ENCODE measurements at places on chromosomes 11 and 22. TPM values are rescaled to one million over a fixed set of nuclear protein-coding genes. Genes with fewer than 3 reads are reported as not detected.

DNA sequence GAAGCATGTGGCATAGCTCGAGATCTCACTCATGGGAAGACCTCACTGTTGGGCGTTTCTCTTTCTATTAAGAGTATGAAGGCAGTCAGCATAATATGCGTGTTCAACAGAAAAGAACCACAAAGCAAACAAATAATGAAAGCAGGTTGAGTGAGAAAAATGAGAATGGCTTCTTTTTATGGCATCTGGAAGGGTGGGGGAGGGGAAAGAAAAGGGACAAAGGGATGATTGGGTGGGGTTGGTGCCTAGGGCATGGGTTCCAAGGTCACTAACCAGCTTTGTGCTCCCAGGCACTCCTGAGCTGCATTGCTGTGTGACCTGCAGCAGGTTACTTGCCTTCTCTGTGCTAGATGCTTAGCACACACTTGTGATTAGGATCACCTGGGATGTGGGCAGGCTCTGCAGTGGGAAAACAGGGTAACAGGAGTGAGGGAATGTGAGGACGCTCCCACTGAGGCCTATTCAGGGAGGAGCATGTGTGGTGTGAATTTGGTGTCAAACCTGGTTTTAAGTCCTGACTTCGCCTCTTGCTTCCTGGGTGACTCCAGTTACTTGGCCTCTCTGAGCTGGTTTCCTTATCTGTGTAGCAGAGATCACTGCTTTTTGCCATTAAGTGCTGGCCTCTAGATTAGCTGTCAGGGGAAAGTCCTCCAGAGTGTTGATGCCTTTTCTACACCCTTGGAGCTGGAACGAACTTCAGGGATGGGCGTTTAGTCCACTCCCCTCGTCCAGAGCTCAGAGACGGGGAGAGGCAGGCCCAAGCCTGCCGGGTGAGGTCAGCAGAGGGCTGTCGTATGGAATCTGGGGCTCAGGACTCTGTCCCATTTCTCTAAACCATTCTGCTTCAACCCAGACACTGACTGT, 74.8 kb downstream of the KIAA1671 start:
- DNase-seq = no peak

DNA sequence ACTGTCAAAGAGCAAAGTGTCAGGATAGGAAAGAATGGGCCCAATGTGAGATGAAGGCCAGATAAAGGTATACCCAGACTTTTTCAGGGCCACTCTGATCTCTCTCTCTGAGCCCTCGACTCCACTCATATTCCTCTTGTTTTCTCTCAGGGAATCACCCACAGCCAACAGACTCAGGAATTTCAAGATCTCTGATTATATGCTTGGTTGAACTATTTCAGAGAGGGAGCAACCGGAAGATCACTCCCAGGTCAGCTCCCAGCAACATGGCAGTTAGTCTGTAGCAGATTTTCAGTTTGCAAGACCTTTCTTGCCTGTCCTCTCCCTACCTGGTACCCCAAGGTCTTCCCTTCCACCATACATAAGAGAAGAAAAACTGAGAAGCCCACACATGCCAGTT, 102.5 kb downstream of the C11orf58 start:
- DNase-seq = no peak

DNA sequence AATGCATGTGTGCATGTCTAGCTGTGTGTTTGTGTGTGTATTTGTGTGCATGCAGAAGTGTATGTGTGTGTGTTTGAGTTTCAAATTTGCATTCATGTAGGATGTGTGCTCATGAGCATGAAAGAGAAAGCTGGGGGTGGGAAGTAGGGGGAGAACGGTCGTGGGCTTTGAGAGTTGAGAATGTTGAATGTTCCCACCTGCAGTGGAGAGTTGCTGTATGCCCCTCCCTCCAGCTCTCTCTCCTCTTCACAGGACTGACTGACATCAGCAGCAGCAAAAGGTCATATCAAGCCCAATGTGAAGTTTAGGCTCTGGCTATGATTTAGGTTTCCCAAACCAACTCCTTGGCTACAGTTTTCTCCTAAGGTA, 63.8 kb upstream of the RRAS2 start:
- DNase-seq = no peak

DNA sequence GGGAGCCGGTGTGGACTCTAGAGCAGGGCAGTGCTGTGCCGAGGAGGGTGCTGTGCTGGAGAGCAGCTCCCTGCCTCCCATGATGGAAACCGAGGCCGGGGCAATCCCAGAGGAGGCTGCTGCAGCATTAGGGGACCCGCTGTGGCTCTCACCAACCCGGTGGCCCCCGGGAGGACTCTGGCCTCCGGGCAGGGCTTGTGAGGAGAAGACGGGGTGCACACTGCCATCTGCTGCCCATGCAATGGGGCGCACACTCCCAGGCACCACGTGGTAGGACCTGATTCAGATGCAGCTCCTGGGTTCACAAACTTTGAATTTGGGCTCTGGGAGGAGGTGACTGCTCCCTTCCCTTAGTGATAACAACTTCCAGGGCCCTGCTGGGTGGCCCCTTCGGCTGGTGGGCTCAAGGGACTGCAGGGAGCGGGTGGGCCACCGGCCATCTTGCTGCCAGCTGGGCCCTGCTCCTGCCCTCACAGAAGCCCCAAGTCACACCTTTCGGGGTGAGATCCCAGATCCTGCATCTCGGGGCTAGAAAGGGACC, 93.8 kb upstream of the FGF3 start:
- no peak for DNase-seq

DNA sequence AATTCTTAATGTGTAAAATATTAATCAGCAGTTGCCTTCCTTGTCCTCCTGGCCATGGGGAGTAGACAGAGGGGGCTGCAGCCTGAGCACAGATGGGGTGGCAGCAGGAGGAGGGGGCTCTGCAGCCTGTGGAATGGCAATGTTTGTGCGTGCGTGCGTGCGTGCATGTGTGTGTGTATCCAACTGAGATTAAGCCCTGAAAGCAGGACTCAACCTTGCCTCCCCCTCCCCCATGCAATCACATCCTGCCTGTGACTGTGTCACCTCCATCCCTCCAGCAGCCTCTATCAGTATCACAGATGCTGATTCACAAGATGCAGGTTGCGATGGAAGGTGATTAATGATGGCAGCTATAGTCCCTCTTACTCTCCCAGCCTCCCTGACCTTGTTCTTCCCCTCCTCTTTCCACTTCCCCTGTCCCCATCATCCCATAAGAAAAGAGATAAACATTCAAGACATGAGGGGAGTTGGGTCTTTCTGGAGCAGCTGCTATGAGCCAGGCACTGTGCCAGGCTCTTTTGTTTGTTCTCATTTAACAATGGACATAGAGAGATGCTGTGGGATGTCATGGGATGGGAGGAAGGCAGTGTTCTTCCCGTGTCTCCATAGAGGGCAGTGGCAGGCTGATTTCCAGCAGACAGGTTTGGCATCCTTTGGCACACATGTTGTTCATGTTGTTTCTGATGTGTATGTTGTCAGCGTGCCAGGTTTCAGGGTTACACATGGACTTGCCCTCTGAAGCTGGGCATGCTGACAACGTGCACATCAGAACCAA, 43.8 kb upstream of the NECTIN1 start:
- DNase-seq = no peak

DNA sequence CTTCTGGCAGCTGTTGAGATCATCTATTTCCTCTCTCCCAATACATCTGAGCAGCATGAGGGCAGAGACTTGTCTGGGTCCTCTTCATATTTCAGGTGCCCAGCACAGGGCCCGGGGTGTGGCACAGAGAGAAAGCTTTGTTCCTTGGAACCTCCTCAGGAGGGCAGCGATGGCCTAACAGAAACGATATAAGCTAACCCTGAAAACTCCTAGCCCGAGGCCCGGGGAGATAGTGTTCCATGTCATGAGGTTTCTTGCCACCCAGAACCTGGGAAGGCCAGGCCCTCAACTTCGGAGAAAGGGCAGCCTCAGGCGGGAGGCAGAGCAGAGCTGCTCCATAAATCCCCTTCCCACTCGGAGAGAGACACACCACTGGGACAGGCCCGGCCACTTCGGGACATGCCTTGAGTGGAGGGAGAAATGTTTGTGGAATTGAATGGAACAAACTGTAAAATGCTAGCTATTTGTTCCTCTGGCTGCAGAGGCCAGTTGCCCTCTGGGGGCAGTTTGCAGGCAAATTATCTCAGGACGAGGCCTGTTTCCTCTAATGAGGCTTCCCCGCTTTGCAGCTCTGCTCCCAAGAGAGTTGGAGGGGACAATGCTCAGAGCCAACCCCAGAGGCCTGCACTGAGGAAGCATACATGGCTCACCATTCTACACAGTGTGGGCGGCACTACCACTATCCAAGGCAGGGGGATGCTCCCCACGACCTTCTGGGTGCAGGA, 11.6 kb downstream of the ARRB1 start:
- DNase-seq = no peak

The SYT13 gene
- not detected for total RNA-seq

DNA sequence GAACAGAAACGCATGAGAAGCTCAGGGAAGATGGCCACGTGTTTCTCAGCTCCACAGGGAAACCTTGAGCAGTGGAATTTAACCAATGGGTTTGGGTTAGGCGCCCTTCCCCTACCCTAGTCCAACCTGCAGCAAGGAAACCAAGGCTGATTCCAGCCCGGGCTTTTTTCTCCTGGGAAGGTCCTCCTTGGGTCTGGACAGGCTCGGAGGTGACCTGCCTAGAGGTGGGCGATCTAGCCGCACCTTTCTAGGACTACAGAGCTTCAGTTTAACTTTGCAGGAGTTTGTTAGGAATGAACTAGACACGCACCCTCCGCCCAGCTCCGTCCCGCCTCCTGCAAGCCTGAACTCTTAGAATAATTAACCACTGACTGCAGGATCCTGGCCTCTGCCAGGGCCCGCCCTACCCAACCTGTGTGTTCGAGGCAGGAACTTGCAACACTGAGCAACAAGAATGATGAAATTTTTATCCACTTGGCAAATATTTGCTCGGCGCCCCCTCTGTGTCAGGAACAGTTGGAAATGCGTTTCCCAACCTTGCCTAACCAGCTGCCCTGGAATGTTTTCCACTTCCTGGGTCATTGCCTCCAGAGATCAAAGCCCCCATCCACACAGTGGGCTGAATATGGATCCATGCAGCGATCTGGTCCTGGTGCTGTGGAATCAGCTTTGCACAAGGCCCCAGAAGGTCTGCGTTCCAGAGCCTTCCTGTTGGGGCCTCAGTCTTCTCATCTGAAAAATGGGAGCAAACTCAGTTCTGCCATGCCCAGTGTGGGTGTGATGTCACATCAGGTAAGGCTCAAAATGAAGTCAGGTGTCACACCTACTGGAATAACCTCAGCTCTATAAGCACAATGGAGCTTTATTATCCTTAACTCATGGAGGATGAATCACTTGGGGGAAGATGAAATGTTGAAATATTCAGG, 13.3 kb downstream of the MPST start:
- DNase-seq = no peak

The OR51I1 gene
- total RNA-seq = not detected

DNA sequence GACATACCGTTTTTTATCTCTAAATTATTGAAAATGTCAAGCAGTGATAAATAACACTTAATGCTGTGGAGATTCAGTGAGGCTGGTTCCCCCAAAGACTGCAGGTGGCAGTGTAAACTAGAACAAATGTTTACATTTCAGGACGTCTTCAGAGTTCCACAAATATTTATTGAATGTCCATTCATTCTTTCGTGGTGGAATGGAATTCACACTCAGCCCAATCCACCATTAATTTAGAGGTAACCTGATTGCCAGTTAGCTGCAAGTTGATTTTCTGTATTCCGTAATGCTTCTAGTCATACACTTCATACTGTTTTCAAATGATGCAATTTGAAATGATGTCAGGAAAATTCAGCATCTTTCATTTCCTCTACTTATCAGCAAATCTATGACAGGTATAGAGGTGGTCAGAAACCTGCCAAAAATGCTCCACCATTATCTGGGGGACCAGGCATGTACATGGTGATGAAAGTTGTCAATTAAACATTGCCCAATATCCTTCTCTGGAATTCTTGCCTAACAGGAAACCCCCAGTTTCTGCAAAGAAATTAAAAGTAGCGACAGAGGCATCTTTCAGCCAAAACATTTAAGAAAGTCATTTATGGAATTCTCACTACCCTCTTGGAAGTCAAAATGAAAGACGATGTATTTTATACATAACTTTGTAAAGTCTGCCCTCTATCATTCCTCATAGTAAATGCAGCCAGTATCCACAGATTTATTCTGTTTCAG, 94.3 kb upstream of the BMAL1 start:
- no peak for DNase-seq

The OR52B6 gene
- total RNA-seq = not detected

The B4GALNT4 gene
- 2.1 TPM for total RNA-seq

DNA sequence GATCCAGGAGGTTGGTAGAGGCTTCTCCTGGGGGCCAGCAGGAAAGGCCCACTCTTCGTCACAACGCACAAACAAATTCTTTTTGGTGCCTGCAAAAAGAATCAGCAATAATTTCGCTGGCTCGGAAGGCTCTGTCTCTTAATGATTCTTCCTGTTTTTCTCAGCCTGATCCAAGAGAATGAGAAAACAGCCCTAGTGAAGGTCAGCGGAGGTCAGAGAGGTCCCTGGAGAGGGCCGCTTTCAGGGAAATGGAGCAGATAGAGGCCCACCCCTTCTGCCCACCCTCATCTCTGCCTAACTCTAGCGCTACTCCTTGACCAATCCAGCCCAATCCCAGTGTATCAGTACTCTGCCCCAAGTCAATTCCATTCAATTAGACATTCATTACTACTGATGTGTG, 19.2 kb downstream of the LRRC55 start:
- no peak for DNase-seq

- DNase-seq = peak; percentile 43
These were observed 221.9 kb upstream of the TBCEL start for GRCh38 chr11:120801801-120802689.

The BAIAP2L2 gene
- 1.4 TPM for total RNA-seq

- DNase-seq = no peak
These were observed 8.1 kb upstream of the DGKZ start for GRCh38 chr11:46338988-46339666.

GRCh38 chr11:846496-847098, 3.9 kb downstream of the TSPAN4 start:
- DNase-seq = no peak

GRCh38 chr11:15801126-15801525, 555.2 kb downstream of the SOX6 start:
- no peak for DNase-seq

GRCh38 chr11:68998390-68998911, 14.6 kb downstream of the MRGPRF start:
- DNase-seq = no peak
